Iris pigment epithelial cell (primary cell): ENCODE measurements at places on chromosomes 4 and X.

- DNase-seq, result peak; percentile 31
These were observed 106.6 kb upstream of the NAP1L5 start for GRCh38 chr4:88804234-88804633.

DNA sequence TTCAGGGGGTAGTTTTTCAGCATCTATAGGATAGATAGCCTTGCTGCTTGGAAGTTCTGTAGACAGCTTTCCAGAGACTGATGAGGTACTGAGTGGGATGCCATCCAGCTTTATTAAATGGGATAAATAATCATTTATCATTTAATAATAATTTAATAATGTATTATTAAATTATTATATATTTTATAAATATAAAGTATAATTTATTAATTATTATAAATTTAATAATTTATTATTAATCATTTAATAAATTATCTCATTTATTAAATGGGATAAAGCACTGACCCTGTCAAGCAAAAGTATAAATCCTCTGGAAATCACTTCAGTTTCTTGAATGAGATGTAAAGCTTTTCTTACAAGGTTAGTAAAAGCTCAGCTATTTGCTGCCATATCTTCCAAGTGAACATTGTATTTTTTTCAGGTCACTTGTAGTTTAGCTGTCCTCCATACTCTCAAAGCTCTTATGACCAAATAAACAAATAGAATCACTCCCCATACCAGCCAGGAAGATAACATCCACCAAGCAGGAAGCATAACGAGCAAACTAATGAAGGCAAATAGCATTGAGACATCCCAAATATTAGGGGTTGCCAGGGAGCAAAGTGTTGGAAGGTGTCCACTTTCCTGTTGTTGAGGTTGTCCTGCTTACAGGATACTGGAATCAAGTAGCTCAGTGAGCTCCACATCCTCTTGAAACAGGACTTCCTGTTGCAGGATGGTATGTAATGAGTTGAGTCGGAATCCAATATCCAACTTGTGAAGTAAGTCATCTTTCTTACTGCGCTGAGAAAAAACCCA lies 88.9 kb downstream of the ZNF674 start:
- peak; percentile 9 for DNase-seq

GRCh38 chrX:130075777-130076176 lies 34.5 kb downstream of the ELF4 start:
- DNase-seq, result no peak

DNA sequence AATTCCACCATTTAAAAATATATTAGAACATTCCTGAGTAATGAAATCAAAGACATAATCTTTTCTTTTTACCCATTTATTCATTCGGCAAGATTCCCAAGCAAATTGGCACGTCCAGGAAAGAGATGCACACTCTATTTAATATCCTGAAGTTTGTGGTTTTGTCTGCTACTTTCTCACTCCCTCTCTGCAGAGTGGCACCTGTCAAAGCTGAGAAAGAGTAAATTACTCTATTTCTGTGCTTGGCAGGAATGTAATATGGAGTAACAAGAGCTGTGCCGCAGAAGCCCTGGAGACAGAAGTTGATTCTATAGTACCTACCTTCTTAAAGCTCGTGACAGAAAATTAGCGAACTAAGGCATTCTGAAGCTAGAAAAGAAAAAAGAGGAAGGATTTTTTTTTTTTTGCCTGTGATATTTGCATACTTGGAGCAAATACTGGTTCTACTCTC lies 5.5 kb downstream of the GSTCD start:
- DNase-seq, result peak; percentile 12

GRCh38 chr4:182380771-182381181 lies 137.6 kb downstream of the TENM3 start:
- peak; percentile 39 for DNase-seq

DNA sequence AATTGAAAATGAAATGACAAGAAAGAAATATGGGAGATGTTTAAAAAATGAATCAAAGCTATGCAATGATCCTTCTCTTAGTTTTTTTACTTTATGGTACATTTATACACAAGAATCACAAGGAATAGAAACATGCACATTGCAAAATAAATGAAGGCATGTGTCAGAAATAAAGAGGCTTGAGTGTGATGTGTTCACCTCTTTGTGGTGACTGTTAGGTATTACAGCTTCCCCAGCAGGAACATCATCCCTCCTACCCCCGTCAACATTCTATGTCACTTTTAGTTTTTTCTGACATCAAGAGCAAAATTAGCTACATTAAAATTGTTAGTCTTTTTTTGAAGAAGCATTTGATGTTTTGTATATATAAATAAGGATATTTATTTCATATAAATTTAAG lies 214.8 kb downstream of the SLC4A4 start:
- DNase-seq, result peak; percentile 47

DNA sequence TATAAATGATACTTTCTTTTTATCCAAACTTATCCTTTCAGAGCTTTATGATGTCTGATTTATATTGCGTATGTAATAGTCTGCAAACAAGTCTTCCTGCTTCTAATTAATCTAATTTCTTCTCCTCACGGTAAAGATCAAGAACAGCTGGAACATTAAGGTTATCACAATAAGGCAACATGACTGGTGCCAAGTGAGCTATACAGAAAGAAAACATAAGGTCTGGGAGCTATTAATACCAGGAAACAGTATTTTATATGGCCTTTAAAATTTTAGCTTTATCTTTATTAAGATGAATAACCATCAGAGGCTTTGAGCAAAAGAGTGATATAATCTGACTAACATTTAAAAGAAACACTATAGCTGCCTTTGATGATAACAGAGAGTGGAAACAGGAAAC lies 28.7 kb upstream of the CABS1 start:
- no peak for DNase-seq

GRCh38 chr4:123046096-123046495 lies 123.7 kb upstream of the NUDT6 start:
- no peak for DNase-seq

DNA sequence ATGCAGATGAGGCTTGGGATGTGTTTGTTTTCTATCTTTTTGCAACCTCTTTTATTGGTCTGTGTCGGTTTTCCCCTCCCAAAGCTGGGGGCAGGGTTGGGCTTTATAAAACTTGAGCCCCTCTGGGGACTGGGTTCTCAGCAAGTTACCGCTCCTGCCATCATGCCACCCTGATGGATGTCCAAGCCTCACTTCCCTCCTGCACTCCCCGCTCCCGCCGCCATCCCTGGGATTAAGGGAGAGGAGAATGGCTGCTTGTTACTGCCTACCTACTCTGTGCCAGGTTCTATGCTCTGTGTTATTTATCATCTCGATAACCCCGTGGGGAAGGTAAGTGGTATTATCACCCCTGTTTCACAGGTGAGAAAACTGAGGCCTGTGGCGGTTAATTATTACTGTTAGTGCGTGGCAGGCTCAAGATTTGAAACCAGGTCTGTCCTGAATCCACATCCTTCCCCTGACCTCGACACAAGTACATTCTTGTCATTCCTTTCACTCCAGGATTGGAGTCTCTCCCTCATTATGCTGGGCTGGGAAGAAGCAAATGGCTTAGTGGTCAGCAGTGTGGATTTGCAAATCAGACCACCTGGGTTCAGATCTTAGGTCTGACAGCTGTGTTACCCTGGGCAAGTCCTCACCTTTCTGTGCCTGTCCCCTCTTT lies 4.5 kb downstream of the UBA1 start:
- DNase-seq, result peak; percentile 52

- DNase-seq, result no peak
These were observed 144.8 kb upstream of the GNPDA2 start for GRCh38 chr4:44871133-44871532.

GRCh38 chr4:143921181-143921580 lies 15.8 kb upstream of the GYPE start:
- DNase-seq, result no peak

- peak; percentile 89 for DNase-seq
These were observed 150.4 kb downstream of the MGST2 start for GRCh38 chr4:139815778-139816601.

- peak; percentile 17 for DNase-seq
These were observed 114.6 kb downstream of the TBCK start for GRCh38 chr4:106201373-106201772.

- DNase-seq, result no peak
These were observed 6.5 kb downstream of the UGT2B17 start for GRCh38 chr4:68569466-68570121.

GRCh38 chr4:95360906-95361695 lies 187.7 kb downstream of the UNC5C start:
- DNase-seq, result no peak

GRCh38 chr4:89379511-89380044 lies 72.0 kb upstream of the GPRIN3 start:
- DNase-seq, result no peak

GRCh38 chrX:13005661-13006473 lies 31.0 kb downstream of the TMSB4X start:
- DNase-seq, result no peak

GRCh38 chr4:26815199-26815598 lies 45.4 kb upstream of the STIM2 start:
- DNase-seq, result no peak

DNA sequence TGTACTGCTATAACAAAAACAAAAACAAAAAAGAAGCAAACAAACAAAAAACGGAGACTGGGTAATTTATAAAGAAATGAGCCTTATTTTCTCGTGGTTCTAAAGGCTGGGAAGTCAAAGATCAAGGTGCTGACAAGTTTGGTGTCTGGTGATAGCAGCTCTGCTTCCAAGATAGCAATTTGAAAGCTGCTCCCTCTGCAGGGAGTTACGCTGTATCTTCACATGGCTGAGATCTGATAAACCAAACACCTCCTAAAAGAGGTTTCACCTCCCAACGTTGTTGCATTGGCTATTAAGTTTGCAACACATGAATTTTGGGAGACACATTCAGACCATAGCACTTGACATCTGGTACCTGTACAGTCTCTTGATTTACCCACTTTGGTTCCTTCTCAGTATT lies 854.2 kb downstream of the CENPC start:
- DNase-seq, result no peak

- no peak for DNase-seq
These were observed 134.4 kb downstream of the EDA2R start for GRCh38 chrX:66504481-66504880.

GRCh38 chrX:131729295-131729694 lies 185.4 kb downstream of the OR13H1 start:
- DNase-seq, result peak; percentile 66

- no peak for DNase-seq
These were observed 200.3 kb downstream of the MID1 start for GRCh38 chrX:10420134-10420533.

- DNase-seq, result no peak
These were observed 52.9 kb upstream of the HPGDS start for GRCh38 chr4:94395562-94395961.

DNA sequence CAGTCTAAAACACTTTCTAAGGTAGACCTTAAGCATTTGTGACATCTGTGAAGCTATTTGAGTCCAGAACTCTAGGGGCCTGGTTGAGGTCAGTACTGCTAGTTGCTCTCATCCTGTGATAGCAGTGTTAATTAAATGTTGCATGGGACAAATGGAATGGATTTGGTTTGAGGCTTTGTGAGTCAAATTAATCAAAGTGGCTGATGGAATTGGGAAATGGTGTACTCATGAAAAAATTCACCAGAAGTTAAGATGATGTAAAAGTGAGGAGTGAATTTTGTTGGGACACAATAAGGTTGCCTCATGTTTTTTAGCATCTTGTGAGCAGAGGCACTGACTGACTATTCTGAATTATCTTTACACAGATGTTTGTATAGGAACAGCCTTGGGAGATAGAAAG lies 99.2 kb upstream of the ARSJ start:
- DNase-seq, result no peak
